CD8-positive, alpha-beta memory T cell (primary cell): ENCODE measurements at places on chromosomes 2 and 18. TPM values are rescaled to one million over a fixed set of nuclear protein-coding genes. Genes with fewer than 3 reads are reported as not detected.

TFCP2L1 gene
- 0.16 TPM for total RNA-seq

SERPINB10 gene
- total RNA-seq, result not detected

PMAIP1 gene
- total RNA-seq, result 82.8 TPM

METTL21A gene
- total RNA-seq, result 32.8 TPM

RRM2 gene
- 427 TPM for total RNA-seq

VSNL1 gene
- not detected for total RNA-seq

TIMM21 gene
- total RNA-seq, result 59.4 TPM

SPP2 gene
- total RNA-seq, result not detected

RAB27B gene
- 0.22 TPM for total RNA-seq

CXCR1 gene
- not detected for total RNA-seq

RFX8 gene
- not detected for total RNA-seq

PLCL1 gene
- 0.70 TPM for total RNA-seq

SLC9A2 gene
- not detected for total RNA-seq

AQP12B gene
- total RNA-seq, result not detected

CIB4 gene
- not detected for total RNA-seq

MYO7B gene
- total RNA-seq, result not detected

GAREM2 gene
- 3.2 TPM for total RNA-seq

YES1 gene
- 21.4 TPM for total RNA-seq

GCKR gene
- not detected for total RNA-seq

DLX1 gene
- not detected for total RNA-seq

GPD2 gene
- 44.3 TPM for total RNA-seq

STPG4 gene
- not detected for total RNA-seq

SFTPB gene
- not detected for total RNA-seq

RPIA gene
- 70.2 TPM for total RNA-seq

SP5 gene
- not detected for total RNA-seq

MDH1B gene
- total RNA-seq, result 1.2 TPM

ANKRD30B gene
- not detected for total RNA-seq

PELI1 gene
- total RNA-seq, result 25.5 TPM

LCT gene
- total RNA-seq, result 0.48 TPM

TMBIM1 gene
- total RNA-seq, result 82.3 TPM

RAB6C gene
- total RNA-seq, result 0.09 TPM

NYAP2 gene
- total RNA-seq, result not detected

POTEI gene
- total RNA-seq, result not detected

FAM110C gene
- 0.48 TPM for total RNA-seq

HNMT gene
- 0.78 TPM for total RNA-seq

ANKRD62 gene
- not detected for total RNA-seq

CENPA gene
- 18.2 TPM for total RNA-seq

MARCHF4 gene
- not detected for total RNA-seq

SLC5A7 gene
- not detected for total RNA-seq

ITPRID2 gene
- 58.4 TPM for total RNA-seq
